Activated CD4-positive, alpha-beta T cell treated with anti-CD3 and anti-CD28 coated beads for 36 hours (primary cell): ENCODE measurements at places on chromosomes 2 and 18.

GRCh38 chr2:61645911-61646310 lies 107.8 kb upstream of the XPO1 start:
- DNase-seq, result no peak

DNA sequence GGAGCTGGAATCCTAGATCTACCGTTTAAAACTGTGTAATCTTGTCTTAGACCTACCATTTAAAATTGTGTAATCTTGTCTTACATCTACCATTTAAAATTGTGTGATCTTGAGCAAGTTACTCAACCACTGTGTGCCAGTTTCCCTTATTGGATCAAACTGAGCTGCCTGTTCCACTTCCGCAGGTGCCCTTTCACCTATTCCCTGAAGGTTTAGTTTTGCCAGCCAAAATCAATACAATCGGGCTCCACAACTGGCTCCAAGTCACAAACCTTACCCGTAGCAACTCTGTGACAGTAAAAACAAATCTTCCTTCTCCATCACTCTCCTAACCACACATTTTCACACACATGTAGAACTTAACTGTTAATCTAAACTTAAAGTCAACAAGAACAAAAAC lies 20.1 kb downstream of the DOCK10 start:
- no peak for DNase-seq

DNA sequence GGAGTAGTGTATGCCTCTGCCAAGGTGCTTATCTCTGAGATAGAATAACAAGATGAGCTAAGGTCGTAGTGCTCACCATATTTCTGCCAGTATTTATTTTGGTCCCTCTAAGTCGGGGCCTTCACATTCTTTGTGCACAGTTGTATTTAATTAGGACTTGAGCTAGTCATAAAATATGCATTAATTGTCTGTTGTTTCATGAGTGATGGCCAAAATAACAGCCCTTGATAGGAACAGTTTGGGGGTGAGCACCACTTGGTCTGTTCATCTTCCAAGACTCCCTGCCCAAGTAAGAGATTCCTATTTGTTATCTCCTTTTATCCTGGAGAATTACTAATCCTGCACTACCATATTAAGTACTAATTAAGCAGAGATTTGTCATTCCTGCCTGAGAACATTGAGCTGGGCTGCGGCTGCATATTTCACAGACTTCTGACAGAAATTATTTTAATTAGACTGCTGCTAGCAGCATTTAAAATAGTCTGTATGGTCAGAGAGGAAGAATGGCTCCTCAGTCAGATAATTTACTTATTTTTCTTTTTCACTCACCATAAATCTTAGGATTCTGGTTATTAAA lies 435.1 kb downstream of the MTX2 start:
- no peak for DNase-seq

DNA sequence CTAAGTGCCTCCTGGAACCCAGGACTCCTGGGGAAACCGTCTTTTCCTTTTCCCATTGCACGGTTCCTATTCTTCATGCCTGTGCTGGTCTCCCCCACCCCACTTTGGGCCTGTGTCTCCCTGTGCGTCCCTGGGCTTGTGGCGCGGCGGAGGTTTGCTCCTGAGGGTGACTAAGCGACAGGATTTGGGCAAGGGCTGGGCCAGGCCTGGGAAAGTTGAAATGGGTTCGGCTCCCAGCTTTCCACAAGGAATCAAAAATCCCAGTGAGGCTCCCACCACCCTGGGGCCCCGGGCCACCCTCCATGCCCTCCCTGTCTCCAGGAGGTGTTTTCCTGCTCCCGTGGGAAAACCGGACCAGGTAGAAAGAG lies 197.6 kb downstream of the NDUFA10 start:
- no peak for DNase-seq

DNA sequence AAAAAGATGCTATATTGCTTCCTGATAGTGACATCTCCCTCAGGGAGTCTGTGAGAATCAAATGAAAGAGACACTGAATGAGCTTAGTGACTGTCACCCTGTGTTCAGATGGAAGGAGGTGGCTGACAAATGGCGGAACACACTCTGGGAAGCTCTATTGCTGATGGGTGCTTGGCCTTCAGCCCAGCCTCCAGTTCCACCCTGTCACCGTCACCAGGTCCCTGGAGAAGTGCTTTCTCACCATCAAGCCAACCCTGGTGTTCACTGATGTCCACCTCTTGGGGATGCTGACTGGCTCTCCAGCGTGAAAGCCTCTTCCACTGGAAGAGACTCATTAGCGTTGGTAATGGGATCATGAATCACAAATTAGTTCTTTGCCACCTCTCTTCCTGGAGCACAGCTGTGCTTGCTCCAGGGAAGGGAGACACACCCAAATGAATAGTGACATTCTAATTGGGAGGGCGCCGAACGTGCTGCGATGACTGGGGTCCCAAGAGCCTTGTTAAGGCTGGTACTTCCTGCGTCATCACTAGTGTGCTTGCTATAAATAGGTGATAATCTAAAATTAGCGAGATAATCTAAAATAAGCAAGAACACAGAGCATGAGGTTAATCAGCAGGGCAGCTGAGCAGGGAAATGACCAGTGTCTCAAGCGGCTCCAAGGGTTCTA lies 154.0 kb downstream of the CLIP4 start:
- DNase-seq, result no peak

DNA sequence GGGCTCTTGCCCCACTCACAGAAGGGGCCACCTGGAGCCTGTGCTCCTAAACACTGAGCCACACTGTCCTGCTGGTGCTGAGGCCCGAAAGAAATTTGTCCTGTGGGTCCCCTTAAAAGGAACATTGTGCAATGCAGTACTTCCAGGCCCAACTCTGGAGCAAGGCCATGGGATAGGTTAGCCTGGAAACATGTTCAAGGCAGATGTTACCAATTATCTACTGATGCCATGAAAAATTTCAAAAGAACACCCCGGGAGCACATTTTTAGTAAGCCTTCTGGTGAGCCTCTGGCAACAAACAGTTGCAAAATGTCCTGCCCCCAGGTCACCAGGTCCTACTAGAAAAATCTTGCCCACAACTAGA lies 12.3 kb upstream of the PTMA start:
- DNase-seq, result no peak

DNA sequence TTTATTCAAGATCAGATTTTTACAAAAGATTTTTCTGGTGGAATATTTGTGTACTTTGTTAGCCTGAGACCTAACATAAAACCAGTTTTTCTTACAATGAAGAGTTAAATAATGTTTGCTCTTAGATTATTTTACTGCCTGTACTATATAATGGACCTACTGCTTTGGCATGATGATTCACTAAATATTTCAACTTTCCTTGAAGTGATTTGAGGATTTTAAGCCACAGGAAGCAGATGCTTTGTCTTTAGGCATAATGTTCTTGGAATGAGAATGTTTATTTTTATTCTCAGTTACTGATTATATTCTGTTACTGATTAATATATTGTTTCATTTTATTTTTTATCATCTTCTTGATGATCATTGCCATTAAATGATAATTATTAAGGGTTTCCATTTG lies 175.3 kb upstream of the LRP1B start:
- DNase-seq, result no peak

GRCh38 chr2:169362118-169362893 lies at the start of gene LRP2:
Gene LRP2, minus strand, starts transcription at chr2:169362534. Its CDS starts 135 bp downstream, at chr2:169362399.
- peak; percentile 60 for DNase-seq

DNA sequence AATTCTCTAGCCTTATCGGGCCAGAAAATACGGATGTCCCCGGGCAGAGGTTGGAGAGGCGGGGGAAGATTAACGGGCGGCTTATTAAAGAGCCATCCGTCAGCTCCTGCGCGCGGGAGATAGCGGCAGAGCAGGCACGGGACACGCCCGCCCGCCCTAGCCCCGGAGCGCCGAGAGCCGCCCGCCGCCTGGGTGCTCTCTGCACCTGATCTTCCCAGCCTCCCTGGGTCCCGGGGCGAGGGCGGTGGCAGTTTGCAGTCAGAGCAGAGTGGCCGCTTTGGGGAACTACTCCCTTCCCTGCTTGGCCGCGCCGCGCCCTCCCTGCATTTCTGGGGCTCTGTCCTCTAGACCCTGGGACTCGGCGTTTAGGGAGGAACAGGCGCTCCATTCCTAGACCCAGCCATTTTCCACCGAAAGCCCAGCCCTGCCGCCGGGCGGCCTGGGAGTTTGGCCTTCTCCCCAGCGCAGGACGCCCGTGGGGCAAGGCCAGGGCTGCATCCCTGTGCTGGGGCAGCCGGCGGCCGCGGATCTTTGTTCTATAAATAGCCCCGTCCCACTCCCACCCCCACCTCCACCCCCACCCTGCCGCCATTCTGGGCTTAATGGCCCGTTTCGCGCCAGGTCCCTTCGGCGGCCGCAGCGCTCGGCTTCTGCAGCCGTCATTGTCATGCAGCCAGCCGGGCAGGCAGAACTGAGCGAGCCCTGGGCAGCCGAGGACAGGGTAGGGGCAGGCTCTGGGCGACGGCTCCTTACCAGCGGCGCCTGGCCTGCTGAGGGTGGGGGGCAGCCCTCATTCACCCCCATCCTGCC lies 6.6 kb downstream of the GAD1 start:
- DNase-seq, result peak; percentile 52

DNA sequence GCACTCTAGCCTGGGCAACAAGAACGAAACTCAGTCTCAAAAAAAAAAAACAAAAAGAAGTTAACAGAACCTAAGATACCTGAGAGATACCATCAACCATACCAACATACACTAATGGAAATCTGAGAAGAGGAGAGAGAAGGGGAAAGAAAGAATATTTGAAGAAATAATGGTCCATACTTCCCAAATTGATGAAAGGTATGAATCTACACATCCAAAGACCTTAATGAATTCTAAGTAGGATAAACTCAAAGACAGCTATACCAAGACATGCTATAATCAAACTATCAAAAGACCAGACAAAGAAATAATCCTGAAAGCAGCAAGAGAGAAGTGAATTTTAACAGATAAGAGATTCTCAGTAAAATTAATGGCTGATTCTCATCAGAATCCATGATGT lies 109.6 kb downstream of the TRABD2A start:
- no peak for DNase-seq

GRCh38 chr2:120109186-120110061 lies 96.5 kb downstream of the EPB41L5 start:
- no peak for DNase-seq

DNA sequence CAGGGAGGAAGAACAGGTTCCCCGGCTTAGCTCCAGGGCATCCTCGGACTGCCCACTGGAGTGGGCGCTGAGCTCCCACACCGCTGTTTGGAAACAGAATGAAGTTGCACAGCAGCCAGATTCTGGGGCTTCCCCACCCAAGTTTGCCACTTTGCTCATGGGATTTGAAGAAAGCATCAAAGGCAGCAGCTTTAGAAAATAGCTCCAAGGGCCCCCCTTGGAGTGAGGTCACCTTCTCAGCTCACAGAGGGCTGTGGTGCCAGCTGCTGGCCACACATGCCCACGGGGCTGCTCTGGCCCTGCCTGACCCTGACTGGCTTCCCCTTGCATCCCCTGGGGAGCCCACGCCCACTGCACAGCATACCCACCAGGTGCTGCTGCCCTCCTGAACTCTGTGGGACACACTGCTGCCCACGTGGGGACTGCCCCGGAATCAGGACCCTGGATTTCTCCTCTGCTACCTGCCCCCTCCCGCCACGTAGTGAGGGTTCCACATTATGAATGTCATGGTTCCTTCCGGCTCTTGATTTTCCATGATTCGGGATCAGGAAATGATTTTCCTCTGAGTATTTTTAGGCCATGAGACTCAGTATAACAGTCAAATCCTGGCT lies 70.3 kb downstream of the TGOLN2 start:
- DNase-seq, result no peak

GRCh38 chr18:10477863-10478260 lies 23.4 kb downstream of the APCDD1 start:
- no peak for DNase-seq

GRCh38 chr2:85401844-85402243 lies 8.3 kb downstream of the CAPG start:
- DNase-seq, result no peak

DNA sequence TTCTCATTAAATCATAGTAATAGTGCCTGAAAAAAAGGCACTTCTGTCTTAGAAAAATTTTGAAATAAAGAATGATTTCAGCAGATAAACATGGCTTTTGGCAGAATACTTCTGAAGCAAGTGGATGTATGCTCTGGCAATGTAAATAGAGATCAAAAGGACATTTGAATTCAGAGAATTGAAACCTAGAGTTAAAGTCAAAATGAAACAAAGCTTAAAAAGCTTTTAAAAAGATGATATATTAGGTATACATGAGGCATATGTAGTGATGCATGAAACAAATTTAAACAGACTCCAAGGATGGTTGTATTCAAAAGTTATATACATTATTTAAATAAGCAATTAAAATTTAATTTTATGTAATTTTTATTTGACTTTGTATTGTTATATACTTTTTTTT lies 1344.5 kb upstream of the TMEFF2 start:
- no peak for DNase-seq

DNA sequence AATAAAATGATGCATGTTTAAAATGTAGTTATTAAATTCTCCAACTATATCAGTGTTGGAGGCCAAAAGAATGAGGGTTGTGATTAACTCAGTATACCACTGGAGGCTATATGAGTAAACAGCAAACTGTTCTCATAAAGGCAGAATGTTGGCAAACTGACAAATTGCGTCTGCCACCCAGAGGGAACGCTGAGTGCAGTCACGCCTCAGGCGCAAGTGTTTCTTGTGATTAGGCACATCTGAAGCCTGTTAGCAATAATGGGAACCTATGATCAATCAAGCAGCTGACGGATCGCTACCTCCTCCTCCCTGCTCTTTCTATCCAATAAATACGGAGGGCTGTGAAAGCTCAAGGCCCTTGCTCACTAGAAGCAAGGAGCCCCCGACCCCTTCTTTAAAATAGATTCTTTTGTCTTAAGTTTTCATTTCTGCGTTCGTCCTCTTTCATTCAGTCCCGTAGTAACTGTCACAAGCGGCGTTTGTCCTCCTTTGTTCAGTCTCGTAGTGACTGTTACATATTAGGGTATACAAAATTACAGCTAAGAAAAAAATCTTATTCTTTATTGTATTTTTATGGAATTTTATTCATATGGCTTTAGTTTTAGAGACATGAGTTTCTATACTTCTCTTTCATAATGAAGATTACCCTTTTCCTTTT lies 16.3 kb upstream of the RMND5A start:
- no peak for DNase-seq

DNA sequence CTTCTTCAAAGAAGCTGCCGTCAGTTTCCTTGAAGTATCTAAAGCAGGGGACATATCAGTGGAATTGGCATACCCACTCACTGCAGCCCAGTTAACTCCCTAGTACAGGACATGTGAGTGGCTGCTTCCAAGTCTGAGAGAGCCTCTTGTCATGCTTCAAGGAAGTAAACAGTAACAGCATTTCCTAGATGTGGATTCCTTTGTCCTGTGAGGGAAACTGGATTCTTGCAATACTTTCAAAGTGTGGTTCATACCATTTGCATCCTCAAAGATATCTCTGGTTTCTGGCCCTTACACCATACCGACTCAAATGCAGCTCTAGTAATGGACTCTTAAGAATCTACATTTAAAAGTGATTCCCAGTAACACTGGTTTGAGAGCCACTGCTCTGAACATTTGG lies 87.2 kb downstream of the ESCO1 start:
- no peak for DNase-seq

DNA sequence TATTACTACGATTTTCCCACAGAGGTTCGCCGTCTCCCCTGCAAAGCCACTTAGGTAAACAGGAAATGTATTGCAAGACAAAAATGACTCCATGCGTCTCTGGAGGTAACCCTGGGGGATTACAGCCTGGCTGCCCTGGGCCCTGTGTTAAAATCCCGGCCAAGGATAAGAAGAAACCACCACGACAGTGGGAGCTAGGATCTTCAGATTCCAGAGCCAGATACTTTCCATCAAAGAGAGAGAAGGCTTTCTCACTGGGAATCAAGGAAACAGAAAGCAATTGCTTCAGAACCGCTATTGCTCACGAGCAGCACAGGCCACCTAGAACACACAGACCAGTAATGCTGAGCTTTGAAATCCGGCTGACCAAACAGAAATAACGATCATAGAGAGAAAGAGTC lies 97.9 kb upstream of the ZNF516 start:
- DNase-seq, result no peak
